ENCODE measurements at places on chromosomes 16 and 17.

DNA sequence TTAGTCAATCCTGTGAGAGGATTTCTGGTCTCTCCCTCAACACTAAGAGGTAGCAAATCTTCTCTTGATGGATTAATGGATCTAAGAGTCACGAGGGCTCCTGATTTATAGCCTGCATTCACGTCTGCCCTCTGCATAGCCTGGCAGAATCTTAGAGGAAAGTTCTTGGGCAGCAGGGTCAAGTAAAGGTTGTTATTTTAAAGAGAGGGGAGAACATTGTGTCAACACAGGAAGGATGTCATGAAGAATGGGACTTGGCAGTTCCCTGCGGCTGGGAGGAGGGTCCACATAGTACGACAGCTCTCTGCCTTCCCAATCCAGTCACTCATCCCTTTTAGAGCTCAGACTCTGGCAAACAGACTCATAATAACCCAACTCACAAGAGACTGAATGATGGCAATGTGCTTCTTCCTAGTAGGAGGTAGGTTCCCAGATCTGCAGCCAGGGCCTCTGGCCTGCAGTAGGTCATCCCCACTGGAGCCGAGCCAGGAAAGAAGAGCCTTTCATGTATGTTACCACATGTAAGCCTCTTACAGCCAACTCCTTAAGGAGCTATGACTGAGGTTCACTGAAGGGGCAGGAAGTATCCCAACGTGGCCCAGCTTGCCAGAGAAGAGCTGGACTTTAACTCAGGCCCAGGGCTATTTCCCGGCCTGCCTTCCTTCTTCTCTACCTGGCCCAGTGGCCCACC lies 25.4 kb upstream of the RPTOR start:
- DNase-seq: no peak

- no peak for DNase-seq
Observed at GRCh38 chr17:64950871-64951270, 31.6 kb upstream of the LRRC37A3 start.

DNA sequence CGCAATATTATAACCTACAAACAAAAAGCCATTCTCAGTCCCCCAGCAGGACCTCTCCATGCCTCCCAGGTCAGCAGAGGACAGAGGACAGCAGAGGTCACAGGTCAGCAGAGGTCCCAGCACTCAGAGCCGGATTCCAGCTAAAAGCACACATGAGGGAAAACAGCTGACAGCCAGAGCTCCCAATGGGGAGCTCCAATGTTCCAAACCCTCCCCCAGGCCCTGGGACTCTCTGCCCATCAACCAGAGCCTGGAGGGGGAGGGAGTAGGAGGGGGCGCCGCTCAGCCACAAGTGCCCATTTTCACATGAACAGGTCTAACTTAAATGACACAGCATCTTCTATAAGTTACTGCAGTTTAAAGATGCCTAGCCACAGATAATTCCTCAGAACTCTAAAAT lies 77.5 kb downstream of the ANKRD11 start:
- no peak for DNase-seq

- DNase-seq: peak; percentile 87
Observed at GRCh38 chr17:41648411-41649195, 24.2 kb upstream of the KRT17 start.

GRCh38 chr17:15457723-15458094 lies 9.7 kb downstream of the CDRT4 start:
- no peak for DNase-seq

- no peak for DNase-seq
Observed at GRCh38 chr16:81431554-81432353, 12.9 kb upstream of the CMIP start.

- DNase-seq: no peak
Observed at GRCh38 chr17:29929006-29929532, 959 bp downstream of the SSH2 start.

All from activated T-cell treated with anti-CD3 and anti-CD28 coated beads for 1 hour (primary cell).